ENCODE measurements at places on chromosomes 16 and 17. TPM values are rescaled to one million over a fixed set of nuclear protein-coding genes. Genes with fewer than 3 reads are reported as not detected.

OR4D1 gene
- total RNA-seq: 0.40 TPM

MT1M gene
- total RNA-seq: not detected

DNA sequence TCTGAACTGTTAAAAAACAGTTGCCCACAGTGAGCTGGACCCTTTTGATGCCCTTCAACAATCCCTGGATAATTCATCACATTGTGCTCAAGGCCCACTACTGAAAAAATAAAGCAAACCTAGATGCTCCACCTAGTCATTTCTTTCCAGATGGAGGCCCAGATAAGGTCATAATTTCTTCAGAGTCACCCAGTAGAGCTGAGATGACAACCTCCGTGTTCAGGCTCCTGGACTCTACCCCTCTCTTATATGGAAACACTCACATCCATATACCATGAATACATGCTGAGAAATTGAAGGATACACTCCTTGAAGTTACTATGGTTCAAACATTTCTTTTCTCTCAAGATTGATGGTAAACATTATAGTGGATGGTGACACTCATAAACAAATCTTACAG, 2.7 kb upstream of the ABCA3 start:
- peaks cover 8% of the 10 kb centered on the region for H3K27me3 ChIP-seq
- no peak overlapping the region for H3K4me3 ChIP-seq
- H3K36me3 ChIP-seq: no peaks in the 10 kb centered on the region

DNA sequence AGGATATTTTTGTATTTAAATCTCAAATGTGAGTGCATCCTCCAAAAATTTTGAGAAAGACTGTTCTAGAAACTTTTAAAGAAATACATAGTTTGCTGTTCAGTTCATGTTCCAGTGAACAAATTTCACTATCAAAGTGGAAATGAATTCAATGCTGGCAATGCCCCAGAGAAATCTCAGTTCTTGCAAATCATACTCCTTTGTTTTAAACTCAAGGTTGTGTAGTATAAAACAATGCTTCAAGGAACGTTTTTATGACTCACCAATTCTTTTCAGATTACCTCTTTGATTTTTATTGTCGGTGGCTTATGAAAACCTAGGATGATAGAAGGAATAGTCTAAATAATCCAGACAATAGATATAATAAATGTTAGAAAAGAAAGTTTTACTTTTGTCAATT, 17.6 kb downstream of the LPCAT2 start:
- peaks cover 2% of the 10 kb centered on the region for H3K27me3 ChIP-seq
- H3K27ac ChIP-seq: no peak overlapping the region
- no peak overlapping the region for H3K4me3 ChIP-seq

DNA sequence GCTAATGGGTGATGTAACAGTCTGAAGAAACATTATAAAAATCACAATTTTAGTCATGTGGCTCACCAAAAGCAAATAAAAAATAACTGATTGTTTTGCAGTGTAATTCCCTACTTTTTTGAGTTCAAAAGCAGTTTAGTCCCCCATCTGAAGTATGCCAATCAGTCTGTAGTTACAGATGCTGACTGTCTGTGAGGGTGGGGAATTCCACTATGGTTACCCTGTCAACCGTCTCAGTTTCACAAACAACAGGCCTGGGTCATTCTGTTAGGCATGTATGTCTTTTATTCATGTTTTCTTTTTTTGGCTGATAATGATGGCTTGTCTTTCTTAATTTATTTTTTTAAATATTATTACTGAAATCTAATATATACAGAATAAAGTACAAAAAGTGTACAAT, 69.3 kb downstream of the STXBP4 start:
- peak; percentile 9 for DNase-seq
- H3K4me3 ChIP-seq: no peak overlapping the region
- no peaks in the 10 kb centered on the region for H3K27me3 ChIP-seq
- H3K27ac ChIP-seq: no peak overlapping the region
- no peaks in the 10 kb centered on the region for H3K4me1 ChIP-seq
- peaks cover 3% of the 10 kb centered on the region for H3K36me3 ChIP-seq

Data from activated naive CD4-positive, alpha-beta T cell treated with anti-CD3 and anti-CD28 coated beads for 36 hours (primary cell).